ENCODE measurements at places on chromosomes 5 and 9. TPM values are rescaled to one million over a fixed set of nuclear protein-coding genes. Genes with fewer than 3 reads are reported as not detected.

DNA sequence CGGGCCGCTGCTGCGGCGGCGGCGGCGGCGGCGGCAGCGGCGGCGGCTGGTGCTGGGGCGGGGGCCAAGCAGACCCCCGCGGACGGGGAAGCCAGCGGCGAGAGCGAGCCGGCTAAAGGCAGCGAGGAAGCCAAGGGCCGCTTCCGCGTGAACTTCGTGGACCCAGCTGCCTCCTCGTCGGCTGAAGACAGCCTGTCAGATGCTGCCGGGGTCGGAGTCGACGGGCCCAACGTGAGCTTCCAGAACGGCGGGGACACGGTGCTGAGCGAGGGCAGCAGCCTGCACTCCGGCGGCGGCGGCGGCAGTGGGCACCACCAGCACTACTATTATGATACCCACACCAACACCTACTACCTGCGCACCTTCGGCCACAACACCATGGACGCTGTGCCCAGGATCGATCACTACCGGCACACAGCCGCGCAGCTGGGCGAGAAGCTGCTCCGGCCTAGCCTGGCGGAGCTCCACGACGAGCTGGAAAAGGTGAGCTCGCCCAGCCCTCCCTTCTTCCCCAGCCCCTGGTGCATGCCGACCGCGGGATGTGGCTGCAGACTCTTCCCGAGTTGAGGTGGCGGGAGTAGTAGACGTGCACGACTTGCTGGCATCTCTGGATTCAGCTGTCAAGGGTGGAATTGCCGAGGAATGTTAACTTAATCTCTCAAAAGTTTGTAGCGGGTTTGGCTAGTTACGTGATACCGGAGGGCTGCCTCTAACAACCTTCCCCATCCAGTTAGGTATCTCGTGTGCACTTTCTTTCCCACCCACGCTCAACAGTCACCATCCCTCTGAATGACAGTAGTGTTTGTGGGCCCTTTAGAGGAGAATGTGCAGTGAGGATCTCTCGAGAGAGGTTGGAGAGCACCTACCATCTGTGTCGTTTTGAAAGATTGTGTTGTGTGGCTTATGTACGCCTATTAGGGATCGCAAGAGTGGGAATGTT lies 932 bp downstream of the SLC12A2 start:
- DNase-seq = peak; percentile 75

GRCh38 chr5:136159457-136159856 lies 26.8 kb downstream of the SMAD5 start:
- DNase-seq = no peak

GRCh38 chr9:97561501-97561900 lies 60.0 kb downstream of the TMOD1 start:
- peak; percentile 28 for DNase-seq

GRCh38 chr5:53547226-53547625 lies 13.2 kb upstream of the NDUFS4 start:
- DNase-seq = no peak

SH3PXD2B gene
- 46.2 TPM for total RNA-seq

- DNase-seq = no peak
Measured at GRCh38 chr5:67350618-67351201, 154.1 kb upstream of the CD180 start.
